ENCODE measurements at places on chromosomes 1 and 21.

- no peak for DNase-seq
Observed at GRCh38 chr1:11749203-11749689, 12.7 kb upstream of the C1orf167 start.

DNA sequence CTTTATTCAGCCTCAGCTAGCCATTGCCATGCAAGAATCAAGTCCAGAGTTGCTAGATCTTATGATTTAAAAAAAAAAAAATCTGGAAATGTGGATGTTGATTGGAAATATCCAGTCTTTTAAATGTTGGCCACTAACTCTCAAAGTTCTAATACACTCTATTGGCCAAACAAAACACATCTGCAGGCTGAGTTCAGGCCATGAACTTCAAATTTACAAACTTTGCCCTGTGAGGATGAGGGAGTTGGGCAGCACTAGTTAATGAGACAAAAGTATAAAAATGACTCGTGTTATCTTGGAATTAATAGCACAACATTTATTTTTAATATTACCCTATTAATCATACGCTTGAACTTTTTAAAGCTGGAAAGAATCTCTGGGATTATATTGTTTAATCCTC lies 432.3 kb downstream of the PLPP3 start:
- DNase-seq: no peak

DNA sequence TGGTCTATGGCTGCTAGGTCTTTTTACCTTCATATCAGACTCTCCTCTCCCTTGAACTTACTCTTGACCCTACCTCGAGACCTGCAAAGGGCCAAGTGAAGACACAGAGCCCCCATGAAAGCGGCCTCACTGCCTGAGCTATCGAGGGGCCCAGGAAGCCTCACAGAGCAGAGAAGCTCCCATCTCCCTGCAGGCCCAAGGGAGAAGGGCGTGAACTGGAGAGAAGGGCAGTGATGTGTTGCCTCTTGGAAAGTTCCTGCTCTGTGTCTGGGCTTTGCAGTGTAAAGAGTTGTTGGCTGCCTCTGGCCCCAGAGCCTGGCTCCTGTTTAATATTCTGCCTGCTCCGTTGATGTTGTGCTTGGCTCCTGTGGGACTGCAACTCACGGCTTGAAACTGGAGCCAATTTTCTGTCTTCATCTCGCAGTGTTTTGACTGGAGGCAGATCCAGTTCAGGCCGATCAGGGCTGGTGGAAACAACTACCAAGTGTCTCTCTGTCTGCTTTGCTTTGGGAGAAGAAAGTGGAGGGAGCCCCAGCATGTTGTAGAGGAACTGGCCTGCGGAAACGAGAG lies 4.3 kb downstream of the SERTAD4 start:
- DNase-seq: no peak

DNA sequence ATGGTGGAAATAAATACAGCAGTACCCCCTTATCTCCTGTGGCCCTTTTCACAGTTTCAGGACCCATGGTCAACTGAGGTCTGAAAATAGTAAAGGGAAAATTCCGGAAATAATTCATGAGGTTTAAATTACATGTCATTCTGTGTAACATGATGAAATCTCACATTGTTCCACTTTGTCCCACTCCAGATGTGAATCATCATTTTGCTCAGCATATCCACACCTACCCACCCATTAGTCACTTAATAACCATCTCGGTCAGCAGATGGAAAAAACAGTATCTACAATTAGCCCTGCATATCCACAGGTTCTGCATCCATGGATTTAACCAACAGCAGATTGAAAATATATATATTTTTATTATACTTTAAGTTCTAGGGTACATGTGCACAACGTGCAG lies 86.9 kb upstream of the GORAB start:
- no peak for DNase-seq

DNA sequence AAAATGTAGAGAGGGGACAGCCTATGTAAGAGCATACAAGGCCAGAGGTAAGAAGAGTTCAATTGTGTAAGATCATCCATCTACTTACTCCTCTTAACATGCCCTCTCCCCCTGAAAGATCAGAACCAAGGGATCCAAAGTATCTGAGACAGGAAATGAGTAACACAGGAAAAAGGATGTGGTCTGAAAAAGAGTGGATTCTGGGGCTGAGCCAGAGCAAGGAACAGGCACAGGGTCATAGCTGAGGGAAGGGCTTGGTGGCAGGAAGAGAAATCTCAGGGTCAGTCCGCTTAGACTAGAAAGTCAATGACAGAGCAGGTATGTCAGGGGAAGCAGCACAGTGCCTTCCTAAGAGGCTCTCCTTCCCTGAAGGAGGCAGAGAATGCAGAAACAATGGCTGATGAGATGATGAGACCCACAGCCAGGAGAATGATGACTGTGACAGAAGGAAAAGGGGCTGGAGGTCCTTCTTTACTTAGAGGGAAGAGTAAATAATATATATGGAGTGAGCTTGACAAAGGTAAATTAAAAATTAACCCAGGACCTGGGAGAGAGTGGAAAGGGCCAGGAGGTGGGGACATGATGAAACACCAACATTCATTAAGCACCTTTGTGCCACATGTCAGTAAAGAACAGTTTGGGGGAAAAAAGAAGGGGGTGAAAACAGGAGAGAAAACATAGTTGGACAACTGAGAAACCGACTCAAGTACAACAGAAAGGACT lies 26.2 kb upstream of the A3GALT2 start:
- no peak for DNase-seq

GRCh38 chr1:159493354-159493753 lies 42.5 kb downstream of the OR10J5 start:
- DNase-seq: no peak

DNA sequence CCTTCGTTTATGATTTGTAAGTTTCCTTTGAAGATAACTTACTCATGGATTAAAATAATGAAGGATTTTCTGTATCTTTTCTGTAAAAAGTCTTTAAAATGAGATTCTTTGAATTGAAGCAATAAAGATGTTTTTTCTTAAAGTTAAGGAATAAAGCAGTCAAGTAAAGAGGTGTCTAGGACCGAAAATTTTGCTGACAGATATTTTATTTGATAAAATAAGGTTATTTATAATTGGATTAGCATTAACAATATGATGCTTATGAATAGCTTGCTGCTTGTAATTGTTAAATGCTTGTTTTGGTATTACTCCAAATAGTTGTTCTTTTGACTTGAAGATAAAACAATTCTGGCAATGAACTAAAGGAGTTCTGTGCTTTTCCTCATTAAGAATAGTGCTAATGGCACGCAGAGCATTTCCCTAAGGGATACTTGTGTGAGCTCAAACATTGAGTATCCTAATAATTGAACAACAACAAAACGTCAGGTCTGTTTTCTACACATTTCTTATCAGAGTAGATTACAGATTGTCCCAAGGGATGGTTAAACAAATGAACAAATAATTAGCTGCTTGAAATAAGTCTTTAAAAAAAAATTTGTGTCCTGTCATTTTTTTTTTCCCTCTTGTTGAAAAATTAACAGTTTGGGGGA lies 16.6 kb downstream of the TSNAX start:
- no peak for DNase-seq

- no peak for DNase-seq
Observed at GRCh38 chr1:189463166-189463565, 1014.5 kb downstream of the BRINP3 start.

DNA sequence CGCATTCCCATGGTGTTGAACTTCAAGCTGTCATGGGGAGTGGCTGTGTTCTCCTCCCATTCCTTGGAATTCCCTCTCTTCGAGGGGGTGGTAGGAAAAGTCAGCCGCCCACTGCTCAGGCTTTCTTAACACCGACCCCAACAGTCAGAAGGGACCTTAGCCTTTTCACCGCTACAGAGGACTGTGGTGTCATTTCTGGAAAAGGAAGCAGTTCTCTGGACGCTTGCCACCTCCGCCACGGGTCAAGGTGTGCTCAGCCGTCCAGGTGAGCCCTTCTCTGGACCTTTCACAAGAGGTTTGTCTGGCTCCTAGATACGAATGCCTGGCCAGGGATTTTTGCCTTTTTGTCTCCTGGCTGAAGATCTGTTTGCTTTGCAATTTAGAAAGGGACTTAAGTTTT lies 31.8 kb downstream of the CLIC6 start:
- DNase-seq: no peak

- no peak for DNase-seq
Observed at GRCh38 chr1:206925106-206925736, 3.5 kb upstream of the FCMR start.

DNA sequence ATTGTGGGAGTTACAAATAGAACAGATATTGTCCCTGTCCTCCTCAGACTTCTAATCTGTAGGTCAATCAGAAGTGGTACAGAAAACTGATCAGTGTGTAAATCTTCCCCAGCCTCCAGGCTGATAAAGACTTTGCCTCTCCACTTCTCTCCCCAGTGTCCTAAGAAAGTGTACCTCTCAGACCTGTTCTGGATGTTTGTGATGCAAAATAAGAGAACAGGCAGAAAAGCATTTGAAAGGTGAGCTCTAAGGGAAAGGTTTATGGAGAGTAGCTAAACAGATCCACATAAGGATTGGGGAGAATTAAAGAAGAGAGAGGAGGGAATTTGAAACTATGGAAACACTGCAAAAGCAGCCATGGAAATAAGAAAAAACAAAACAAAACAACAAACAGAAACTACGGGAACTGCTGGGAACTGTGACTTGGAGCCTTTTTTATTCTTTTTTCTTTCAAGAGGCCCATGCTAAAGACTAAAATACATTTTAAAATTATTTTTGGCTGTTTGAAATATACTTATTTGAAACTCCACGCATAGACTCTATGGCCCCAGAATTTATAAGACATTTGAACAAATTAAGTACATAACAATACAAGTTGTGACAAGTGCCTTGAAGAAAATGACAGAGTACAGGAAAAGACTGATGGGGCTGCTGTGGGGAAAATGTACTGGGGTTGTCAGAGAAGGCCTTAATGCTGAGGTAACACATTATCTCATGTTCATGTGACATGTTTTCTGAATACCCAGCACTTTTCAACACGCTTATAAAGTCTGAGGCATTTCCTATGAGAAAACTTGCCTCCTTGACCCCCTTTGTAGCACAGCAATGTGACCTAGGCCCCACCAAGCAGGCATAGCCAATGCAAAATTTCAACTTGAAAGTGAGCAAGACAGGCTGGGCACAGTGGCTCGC lies 51.2 kb downstream of the TRAF5 start:
- DNase-seq: no peak

- no peak for DNase-seq
Observed at GRCh38 chr1:46205791-46206190, 2.7 kb downstream of the LURAP1 start.

DNA sequence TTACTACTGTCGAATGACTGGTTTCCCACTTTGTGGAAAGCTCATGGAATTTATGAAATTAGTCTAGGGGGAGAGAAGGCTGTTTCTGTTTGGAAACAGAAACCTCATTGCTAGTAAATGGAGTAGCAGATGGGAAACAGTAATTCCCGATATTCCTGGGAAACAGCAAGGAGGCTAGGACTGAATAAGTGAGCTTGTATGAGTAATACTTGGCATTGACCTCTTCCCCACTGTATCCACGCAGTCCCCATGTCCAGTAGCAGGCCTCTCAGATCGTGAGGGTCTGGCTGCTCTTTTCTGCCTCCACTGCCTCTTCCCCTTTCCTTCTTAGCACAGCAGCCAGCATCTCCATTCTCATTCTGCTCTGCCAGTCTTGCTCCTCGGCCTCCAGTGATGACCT lies 75.5 kb downstream of the PRDM2 start:
- DNase-seq: no peak

DNA sequence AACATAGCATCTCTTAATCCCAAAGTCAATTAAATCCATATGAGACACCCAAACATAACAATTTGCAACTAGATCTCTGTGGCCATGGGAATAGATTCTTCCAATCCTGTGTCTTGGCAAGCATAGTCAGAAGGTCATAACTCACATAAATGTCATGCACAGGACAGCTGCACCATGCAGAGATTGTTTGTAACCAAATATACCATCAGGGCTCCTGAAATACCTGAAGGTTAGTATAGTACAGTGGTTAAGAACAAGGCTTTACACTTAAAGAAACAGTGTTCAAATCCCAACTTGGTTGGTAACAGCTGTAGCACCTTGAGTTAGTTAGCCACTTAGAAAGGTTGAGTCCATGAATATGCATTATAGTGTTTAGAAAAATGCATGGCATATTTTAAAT lies 82.6 kb upstream of the CCDC190 start:
- DNase-seq: no peak

GRCh38 chr1:222627232-222627631 lies 9.3 kb downstream of the MIA3 start:
- no peak for DNase-seq

- DNase-seq: no peak
Observed at GRCh38 chr1:26119892-26120608, 8.4 kb downstream of the PDIK1L start.

DNA sequence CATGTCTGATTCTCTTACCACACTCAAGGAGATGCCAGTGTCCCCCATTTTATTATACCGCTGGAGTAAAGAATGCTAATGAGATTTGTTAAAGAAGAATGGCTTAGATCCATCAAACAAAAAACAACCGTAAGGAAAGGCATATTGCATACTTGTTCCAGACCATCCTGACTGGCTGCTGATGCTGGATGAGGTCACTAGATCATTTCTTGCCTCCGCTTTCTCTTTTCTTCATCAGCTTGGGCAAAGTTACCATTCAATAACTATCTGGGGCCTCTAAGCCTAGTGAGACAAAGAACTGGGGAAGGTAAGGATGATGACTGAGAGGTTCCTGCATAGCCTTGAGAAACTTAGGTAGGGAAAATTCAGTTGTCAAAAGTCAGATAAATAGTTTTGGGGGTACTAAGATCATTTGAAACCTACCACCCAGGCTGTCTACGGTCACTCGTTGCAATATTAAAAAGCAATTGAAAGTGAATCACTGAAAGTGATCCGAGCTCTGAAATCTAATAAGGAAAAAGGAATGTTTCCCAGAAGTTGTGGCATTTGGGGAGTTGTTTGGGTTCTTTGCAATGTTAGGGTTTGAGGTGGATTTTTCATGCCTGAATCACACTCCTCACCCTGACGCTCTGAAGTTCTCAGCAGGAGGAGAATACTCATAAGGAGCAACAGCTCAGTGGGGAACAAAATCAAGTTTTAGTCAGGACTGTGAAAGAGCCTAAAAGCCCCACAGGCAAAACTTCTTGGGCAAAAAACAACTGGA lies 176.8 kb downstream of the HHIPL2 start:
- no peak for DNase-seq

DNA sequence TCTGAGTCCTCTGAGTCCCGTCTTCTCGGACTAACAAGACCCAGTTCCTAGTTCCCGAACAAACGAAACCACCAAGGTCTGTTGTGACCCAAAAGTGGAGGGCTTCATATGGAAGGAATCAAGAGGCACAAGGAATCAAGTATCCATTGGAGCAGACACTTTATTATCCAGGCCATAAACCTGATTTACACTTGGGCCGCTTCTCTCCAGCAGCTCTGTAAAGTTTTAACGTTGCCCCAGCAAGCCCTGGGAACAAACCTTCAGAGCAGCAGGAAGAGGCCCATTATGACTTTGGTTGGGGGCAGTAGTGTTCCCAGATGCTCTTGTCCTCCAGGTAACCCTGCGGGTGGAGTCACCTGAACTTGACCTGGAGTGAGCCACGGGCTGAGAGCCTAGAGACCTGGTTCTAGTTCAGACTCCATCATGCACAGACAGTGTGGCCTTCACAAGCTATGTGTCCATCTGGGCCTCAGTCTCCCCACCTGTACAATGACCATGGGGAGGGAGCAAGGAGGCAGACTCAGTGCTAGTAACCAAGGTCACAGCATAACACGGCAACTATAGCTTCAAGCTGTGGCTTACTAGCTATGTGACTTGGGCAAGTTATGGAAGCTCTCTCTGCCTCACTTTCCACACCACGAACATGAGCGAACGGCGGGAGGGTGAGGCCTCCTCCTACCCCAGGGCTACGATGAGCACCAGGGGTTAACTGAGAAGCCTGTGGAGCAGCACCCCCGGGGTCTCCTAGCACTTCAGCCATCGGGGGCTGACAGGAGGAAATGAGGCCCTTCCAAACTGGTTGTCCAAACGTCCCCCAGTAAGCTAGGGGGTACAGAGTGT lies 95.7 kb downstream of the GLIS1 start:
- DNase-seq: no peak

All from NCI-H1694 (cell line).